ENCODE measurements at places on chromosomes 3 and 15.

- DNase-seq, result no peak
These were observed 17.4 kb upstream of the TRMT10C start for GRCh38 chr3:101544161-101544850.

- no peak for DNase-seq
These were observed 14.2 kb upstream of the CLEC3B start for GRCh38 chr3:45011756-45012508.

DNA sequence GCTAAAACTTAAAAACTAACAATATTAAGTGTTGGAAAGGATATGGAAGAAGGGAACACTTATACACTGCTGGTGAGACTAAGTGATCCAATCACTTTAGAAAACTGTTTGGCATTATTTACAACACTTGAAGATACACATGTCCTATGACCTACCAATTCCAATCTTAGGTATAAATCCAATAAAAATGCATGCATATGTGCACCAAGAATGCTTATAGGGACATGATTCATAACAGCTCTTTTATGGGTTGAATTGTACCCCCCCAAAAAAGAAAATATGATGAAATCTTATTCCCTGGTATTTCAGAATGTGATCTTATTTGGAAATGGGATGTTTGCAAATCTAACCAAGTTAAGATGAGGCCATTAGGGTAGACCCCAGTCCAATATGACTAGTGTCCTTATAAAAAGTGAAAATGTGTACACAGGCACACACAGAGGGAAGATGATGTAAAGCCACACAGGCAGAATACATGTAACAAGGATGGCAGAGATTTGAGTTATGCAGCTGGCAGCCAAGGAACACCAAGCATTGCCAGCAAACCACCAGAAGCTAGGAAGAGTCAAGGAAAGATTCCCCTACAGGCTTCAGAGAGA is 15.3 kb downstream of the CCR8 start:
- no peak for DNase-seq

DNA sequence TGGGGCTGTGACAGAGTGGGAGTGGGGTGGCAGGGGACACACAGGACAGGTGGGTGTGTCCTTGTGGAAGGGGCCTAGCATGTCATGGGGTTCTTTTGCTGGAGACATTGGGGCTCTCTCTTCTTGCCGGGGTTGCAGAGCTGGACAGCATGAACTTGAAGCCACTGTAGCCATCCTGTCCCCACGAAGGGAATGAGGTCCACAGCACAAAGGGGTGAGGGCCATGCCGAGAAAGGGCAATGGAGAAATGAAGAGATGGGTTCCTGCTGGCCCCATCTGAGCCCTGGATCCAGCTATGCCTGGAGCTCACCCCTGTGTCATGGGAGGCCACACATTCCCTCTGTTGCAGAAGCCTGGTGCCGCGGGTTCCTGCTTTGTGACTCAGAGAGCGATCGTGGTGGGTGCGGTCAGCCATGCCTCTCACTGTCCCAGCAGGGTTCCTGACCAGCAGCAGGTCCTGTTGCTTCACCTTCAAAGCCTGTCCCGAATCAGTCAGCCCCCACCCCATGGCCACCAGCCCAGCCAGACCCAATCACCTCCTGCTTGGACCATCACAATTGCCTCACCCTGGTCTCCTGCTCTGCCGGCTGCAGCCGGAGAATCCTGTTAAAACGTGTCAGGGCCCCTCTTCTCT is 50.0 kb downstream of the DNAJB8 start:
- no peak for DNase-seq
